ENCODE measurements at places on chromosomes 6 and 20. TPM values are rescaled to one million over a fixed set of nuclear protein-coding genes. Genes with fewer than 3 reads are reported as not detected.
A peak's percentile ranks its signal among the peaks of the same experiment; 100 is the strongest.

Gene KIF25
- total RNA-seq, result not detected

Gene ADNP
- total RNA-seq, result 58.8 TPM

DNA sequence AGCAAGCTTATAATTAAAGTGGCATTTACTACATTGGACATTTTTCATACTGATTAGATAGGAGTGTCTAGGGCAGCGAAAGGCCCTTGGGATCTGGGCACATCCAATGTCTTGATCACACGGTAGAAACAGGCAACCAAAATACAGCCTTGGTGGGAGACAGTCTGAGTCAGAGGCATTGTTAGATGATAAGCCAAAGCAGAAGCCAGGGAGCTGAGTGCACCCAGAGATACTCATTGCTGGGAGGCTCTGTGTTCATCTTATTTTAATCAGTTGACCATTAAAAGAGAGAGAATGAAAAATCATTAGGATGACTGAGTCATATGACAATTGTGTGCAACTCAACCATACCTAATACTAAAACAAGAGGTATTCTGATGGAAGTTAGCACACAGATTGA, 109.5 kb downstream of the LCA5 start:
- no peak for DNase-seq

- DNase-seq, result peak; percentile 78
Observed at GRCh38 chr20:35994994-35995453, 26.6 kb downstream of the CNBD2 start.

GRCh38 chr6:105740946-105741645, 338.2 kb upstream of the PREP start:
- no peak for DNase-seq

- DNase-seq, result no peak
Observed at GRCh38 chr6:24149836-24150235, 23.8 kb downstream of the NRSN1 start.

Gene TSHZ2
- total RNA-seq, result 7.1 TPM

GRCh38 chr20:3283222-3283820, 44.3 kb upstream of the SLC4A11 start:
- no peak for DNase-seq

GRCh38 chr6:84667252-84668213, 96.9 kb downstream of the TBX18 start:
- no peak for DNase-seq

DNA sequence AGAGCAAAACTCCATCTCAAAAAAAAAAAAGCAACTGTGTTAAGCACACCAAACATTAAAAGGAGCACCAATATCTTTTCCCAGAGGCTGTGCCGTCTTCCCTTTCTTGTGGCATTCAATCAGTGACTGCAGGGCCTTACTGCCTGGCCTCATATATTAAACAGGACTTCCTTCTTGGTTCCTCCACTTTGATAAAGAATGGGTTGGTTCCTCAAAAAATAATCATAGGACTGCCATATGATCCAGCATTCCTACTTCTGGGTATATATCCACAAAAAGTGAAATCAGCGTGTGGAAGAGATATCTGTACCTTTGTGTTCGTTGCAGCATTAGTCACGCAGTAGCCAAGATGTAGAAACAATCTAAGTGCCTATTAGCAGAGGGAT, 40.3 kb upstream of the GFOD1 start:
- DNase-seq, result no peak

Gene NR2E1
- not detected for total RNA-seq

Gene SH3BGRL2
- total RNA-seq, result 0.20 TPM

- DNase-seq, result no peak
Observed at GRCh38 chr6:84791233-84791632, 26.8 kb upstream of the TBX18 start.

- DNase-seq, result no peak
Observed at GRCh38 chr20:24566656-24567055, 97.2 kb downstream of the SYNDIG1 start.

Gene C6orf141
- total RNA-seq, result 0.48 TPM

Gene LY6G5C
- total RNA-seq, result 2.6 TPM

DNA sequence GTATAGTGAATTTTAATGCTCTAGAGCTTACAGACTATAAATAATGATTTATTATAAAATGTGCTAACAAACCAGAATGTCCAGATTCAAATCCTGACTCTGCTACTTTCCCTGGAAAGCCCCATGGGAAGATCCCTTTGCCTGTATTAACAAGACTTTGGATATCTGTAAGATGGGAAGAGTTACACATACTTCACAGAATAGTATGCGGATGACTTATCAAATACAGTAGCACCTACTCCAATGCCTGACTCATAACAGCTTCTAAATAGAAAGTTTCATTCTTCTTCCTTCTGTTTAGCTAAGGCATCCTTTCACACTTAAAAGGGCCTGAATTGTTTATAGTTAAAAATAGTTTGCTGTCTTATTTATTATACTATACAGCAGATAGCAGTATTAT, 166.3 kb downstream of the KCNQ5 start:
- no peak for DNase-seq

DNA sequence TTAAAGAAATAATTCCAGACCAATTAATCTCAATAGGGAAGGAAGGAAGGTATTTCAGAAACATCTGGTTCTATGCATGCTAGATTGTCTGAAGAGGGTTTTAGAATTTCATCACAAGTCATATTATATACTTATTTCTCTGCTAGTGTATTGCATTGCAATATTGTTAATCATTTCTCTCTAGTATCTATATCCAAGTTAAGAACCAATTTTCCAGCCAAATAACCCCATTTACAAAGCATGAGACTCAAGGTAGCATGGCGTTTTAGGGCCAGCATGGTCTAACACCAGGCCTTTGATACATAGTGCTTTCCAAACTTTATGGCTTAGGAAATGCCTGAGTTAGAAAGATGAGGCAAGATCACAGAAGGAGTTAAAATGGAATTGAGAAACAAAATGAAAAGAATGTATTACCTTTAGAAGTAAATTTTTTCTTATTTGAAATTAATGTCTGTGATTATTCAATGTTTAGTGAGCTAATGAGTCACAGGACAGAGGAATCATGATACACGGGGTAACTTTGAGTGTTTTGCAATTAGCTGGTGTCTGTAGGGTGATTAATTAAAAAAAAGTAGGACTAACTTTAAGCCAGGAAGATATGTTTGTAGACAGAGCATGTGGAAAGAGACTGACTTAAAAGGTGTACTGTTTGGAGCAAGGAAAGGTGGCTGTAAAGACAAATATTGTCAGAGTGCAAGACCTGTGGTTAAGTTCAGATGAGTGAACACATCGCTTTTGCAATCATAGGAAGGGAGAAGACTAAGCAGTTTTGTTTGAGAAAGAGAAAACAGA, 1006.2 kb upstream of the CITED2 start:
- no peak for DNase-seq

- DNase-seq, result no peak
Observed at GRCh38 chr6:53494076-53494475, 50.8 kb downstream of the GCLC start.

- no peak for DNase-seq
Observed at GRCh38 chr6:139296927-139297326, 5.1 kb upstream of the TXLNB start.

- no peak for DNase-seq
Observed at GRCh38 chr6:39791850-39792539, at the start of gene DAAM2. TSS of gene DAAM2 (plus strand) at chr6:39792376. CDS start at chr6:39856303, 63,927 bp downstream.

- no peak for DNase-seq
Observed at GRCh38 chr20:47429409-47429808, 72.3 kb upstream of the NCOA3 start.
